NAMALWA (cell line): ENCODE measurements at places on chromosomes 3 and 15.

GRCh38 chr15:48646331-48646730, 822 bp upstream of the FBN1 start:
- no peak for DNase-seq

- DNase-seq = no peak
Measured at GRCh38 chr15:59203657-59204056, 3.0 kb upstream of the LDHAL6B start.

- DNase-seq = no peak
Measured at GRCh38 chr3:108719178-108719806, 37.9 kb downstream of the RETNLB start.

- no peak for DNase-seq
Measured at GRCh38 chr3:187265461-187265955, 26.0 kb downstream of the MASP1 start.

- DNase-seq = no peak
Measured at GRCh38 chr15:69497667-69498066, 45.0 kb downstream of the RPLP1 start.

DNA sequence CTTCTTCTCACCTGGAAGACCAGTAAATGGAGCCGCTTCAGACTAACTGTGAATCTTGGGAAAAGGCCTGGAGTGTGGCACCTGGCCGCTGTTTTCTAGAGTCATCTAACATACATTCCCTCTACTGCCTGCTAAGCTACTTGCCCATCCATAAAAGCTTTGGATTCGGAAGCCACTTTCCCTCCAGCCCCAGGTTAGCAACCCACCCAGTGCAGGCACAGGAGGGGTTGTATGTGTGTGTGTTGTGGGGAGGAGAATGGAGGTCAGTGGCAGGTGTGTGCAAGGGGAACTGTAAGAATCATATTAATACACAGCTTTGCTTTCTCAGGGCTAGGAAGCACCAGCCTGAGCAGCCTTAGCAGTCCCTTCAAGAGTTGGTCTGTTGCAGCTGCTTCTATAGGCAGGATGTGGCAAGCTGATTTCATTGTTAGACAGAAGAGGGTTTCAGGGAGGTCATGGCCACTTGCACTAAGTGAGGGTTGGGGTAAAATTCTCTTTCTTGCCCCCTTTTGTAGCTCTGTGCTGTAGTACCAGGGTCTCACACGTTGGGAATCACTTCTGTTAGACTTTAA, 8.9 kb downstream of the NSUN3 start:
- DNase-seq = no peak

DNA sequence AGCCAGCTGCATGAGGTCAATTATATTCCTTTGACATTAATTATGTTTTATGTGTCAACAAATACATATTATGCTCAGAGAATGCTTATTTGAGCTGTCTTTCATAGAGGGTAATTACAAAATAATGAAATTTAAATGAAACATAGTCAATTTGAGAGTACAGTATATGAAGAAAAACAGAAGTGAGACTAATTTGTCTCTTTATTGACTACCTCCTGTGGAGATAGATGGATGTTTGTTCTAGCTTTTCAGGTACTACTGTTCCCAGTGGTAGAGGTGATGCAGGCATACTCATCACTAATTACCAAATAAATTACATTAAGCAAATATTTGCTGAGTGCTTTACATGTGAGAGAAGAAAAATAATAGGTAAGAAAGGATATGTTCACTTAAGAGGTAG, 1129.6 kb downstream of the OTOL1 start:
- DNase-seq = no peak

- DNase-seq = no peak
Measured at GRCh38 chr3:65412588-65412987, 626.1 kb downstream of the MAGI1 start.

GRCh38 chr3:174822320-174822719, 36.8 kb upstream of the NAALADL2 start:
- DNase-seq = no peak

DNA sequence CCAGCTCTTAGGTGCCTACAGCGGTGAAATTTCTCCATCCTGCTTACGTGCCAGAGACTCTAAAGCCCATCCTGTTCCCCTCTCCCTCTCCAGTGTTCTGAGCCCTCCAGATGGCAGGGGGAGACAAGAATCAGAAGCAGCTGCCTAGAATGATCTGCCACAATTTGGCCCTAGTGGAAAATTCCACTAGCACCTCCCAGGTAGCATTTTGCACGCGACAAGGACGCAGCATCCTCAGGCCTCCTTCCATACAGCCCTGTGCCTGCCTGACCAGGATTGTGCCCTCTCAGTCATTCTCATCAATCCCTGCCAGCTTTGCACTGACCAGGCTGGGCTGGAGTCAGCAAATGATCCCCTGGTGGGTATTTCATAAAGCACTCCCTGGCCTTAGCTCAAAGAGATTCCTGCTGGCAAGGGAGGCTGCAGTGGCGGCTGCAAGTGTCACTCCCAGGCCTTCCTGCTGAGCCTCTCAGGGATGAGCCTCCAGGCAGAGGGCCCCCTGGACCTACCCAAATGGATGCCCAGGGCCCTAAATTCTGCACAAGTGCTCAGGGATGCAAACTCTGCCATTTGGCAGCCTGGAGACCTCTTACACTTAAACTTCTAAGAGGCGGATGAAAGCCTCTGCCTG, 130.2 kb upstream of the ATP2B2 start:
- no peak for DNase-seq

DNA sequence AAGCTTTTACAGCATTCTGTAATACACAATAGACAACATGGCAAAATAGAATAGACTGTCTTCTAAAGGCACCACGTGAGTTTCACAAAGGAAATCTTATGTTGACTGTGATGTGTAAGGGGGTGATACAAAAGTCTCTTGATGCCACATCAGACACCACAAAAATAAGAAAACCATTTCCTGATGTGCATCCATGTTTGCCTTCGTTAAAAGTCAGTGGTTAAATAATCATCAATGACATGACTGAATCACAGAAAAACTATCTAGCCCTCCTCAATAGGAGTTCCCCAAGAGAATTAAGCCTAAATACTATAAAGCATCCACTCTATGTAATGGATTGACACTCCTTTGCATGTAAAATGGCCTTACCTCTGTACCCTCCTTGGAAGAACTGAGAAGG, 198.6 kb upstream of the SLC2A2 start:
- no peak for DNase-seq

- no peak for DNase-seq
Measured at GRCh38 chr3:195910499-195910845, 2.1 kb upstream of the TNK2 start.

DNA sequence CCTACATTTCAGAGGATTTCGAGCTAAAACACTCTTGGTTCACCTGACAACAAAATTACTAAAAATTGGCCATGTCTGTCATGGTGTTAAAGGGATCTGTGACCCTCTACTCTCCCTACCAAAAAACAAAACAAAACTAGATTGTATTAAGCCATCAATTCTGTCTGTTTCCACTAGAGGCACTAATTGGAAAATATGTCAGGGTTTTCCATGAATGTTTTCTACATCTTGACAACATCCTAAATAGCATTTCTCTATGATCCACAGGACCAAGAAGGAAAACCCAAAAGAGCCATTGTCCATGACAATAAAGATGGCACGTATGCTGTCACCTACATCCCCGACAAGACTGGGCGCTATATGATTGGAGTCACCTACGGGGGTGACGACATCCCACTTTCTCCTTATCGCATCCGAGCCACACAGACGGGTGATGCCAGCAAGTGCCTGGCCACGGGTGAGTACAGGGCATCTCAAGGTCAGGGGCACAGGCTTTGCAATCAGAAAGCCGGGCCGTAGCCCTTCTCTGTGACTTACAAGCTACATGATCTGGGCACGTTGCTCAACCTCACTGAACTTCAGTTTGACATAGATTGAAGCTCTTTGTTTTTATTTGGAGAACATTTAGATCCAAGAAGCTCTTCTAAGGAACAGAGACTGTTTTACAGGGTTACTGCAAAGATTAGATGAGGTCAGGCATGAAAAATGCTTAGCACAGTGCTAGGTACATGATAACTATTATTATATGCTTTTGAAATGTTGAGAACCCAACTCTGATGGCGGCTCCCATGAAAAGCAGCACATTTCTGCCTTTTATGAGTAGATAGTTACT, 74.8 kb downstream of the DNASE1L3 start:
- DNase-seq = no peak

GRCh38 chr3:131329774-131330173, 51.8 kb upstream of the NUDT16 start:
- DNase-seq = no peak

- DNase-seq = no peak
Measured at GRCh38 chr3:171387062-171387461, 73.1 kb downstream of the TNIK start.

DNA sequence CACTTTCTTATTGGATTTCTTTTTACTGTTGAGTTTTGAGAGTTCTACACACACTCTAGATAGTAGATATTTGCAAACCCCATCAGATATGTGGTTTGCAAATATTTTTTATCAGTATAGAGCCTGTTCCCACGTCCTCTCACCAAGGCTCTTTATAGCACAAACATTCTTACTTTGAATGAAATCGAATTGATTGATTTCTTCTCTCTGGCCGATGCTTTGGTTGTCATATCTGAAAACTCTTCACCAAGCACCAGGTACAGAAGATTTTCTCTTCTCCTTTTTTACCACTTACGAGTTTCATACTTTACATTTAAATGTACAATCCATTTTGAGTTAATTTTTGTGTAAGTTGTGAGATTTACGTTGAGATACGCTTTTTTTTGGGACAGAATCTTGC, 163.4 kb downstream of the PTPRG start:
- DNase-seq = no peak

- DNase-seq = no peak
Measured at GRCh38 chr15:96130734-96131133, 199.8 kb upstream of the NR2F2 start.

- DNase-seq = peak; percentile 63
Measured at GRCh38 chr3:30934208-30934550, 39.7 kb upstream of the GADL1 start.

DNA sequence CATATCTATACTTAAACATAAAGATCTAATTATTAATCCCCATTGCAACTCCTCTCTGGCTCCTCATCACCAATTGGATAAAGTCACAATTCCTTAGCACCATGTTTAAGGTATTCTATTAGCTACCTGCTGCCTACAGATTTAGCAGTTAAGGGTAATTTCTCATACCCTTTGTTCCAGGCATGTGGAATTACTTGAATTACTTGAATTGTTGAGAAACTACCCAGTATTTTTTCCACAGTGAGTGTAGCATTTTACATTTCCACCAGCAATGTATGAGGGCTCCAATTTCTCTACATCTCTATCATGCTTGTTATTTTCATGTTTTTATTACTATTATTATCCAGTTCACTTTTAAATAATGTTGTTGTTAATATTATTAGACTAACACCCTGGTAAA, 86.4 kb downstream of the P2RY1 start:
- DNase-seq = no peak

- no peak for DNase-seq
Measured at GRCh38 chr3:143226678-143227291, 107.2 kb downstream of the CHST2 start.

- no peak for DNase-seq
Measured at GRCh38 chr3:87198774-87199173, 28.3 kb upstream of the CHMP2B start.

GRCh38 chr3:181265750-181266333, 276.3 kb upstream of the DNAJC19 start:
- peak; percentile 10 for DNase-seq

GRCh38 chr3:101890716-101891115, 41.4 kb downstream of the NFKBIZ start:
- DNase-seq = no peak

- no peak for DNase-seq
Measured at GRCh38 chr3:134964226-134964625, 169.2 kb downstream of the EPHB1 start.
